ENCODE measurements at places on chromosomes 1 and 21.

DNA sequence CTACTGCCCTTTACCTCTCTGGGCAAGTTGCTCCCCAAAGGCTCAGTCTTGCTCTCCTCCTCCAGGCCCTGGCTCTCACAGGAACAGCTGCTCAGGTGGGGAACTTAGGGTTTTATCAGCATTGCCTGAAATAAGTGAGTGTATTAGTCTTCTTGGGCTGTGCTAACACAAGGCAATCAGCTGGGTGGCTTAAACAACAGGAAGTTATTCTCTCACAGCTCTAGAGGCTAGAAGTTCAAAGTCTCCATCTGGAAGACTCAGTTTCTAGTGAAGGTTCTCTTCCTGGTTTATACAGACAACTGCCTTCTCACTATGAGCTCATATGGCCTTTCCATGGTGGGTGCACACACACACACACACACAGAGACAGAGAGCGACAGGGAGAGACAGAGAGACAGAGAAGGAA is 2.8 kb upstream of the CD1C start:
- DNase-seq, result no peak

DNA sequence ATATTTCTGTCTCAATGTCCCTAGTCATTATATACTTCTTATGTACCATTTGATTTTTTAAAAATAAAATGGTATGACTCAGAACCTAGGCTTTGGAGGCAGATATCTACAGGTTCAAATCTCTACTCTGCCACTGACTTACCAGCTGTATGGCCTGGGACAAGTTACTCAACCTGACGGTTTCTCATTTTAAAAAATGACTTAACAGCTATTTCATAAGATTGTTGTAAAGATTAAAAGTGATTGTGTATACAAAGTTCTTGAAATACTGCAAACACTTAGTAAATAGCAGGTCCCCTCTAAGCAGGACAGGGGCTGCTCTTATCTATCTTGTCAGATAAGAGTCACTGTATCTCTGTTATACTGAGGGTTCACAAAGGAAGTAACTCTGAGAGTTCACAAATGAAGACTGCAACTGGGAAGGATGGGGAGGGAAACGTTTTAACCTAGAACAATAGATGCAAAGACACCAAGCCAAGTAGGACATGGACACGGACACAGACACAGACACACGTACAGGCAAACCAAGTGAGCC is 2.6 kb downstream of the BCAR3 start:
- no peak for DNase-seq

- no peak for DNase-seq
Observed at GRCh38 chr1:84570436-84571149, 3.6 kb downstream of the CTBS start.

DNA sequence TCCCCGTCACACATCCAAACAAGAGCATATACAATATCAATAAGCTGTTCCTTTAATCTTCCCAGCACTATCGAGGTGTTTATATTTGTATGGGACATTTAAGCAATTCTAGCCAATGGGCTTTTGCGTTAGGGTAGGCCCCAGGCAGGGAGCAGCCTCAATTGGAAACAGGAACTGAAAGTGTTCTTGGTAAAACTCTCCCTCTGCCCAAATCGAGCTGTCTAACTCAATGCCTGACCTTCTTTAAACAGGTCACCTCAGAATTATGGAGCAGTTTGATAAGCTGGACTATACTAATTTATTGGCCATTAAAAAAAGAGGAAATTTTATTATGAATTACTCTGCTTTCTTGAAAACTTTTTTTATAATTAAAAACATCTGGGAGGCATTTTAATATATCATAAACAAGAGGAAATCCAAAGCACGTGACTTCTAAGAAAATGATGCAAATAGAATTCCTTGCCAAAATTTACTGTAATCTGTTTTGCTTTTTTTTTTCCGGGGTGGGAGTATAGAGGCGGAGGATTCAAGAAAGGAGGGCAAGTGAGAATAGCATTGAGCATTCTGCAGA is 498.1 kb downstream of the LMO4 start:
- DNase-seq, result no peak

DNA sequence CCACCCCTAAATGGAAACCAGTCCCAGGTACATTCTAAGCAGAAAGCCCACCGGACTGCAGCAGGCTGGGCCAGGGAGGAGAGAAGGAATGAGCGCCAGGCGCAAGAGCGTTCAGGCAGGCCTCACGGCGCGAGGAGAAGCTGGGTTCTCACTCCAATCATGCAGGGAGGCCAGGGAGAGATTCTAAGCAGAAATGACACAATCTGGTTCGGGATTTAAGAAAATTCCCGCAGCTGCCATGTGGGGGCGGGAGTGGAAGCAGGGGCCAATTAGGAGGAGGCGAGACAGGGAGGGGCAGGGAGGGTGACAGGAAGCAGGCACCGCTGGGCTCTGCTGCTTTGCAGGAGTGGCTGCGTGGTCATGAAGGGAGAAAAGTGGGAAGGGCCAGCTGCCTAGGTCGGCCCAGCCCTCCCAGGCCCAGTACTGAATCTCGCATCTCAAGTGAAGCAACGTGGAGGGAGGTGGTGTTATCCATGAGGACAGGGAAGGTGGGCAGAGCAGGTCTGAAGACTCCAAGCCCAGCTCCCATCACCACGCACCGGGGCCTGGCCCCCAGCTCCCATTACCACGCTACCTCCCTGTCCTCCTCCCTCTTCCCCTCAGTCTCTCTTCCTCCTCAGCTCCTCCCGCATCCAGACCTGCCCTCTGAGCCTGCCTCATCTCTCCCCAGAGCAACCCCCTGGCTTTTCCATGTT is 11.8 kb downstream of the NPHP4 start:
- DNase-seq, result no peak

GRCh38 chr1:162991444-162991843 is 77.7 kb upstream of the RGS4 start:
- DNase-seq, result no peak

DNA sequence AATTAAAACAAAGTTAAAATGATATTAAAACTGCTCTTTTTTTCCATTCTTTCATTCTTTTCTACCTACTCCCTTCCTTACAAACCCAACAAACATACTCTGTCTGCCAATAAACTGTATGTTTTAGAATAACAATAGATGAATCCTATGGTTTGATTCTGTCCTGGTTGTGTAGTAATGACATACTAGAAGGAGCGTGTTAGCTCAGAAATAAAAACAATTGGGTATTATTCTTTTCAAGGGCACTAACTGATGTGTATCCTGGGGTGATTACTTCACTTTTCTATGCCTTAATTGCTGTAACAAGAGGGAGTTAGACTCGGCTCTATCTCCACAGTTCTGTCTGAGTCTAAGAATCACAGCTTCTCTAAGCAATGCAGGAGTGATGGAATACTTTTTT is 194.4 kb downstream of the GIPC2 start:
- DNase-seq, result no peak

DNA sequence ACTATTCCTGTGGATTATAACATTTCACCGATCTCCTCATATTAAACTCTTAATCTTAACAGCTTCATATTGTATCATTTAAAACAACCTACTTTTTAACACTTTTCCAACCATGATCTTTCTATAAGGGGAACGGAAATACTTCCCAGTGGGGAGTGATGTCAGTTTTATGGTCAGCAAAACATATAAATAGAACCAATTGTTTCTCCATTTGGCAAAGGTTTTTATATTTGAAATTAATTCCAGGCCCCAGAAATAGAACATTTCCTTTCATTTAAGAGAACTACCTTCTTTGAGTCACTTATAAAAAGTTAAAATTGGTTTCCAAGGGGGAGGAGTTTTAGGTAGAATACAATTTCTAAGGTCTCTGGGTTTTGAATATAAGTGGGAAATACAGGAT is 189.6 kb downstream of the TGFBR3 start:
- no peak for DNase-seq

GRCh38 chr1:158422212-158422611 is 3.8 kb downstream of the OR10K2 start:
- DNase-seq, result no peak

DNA sequence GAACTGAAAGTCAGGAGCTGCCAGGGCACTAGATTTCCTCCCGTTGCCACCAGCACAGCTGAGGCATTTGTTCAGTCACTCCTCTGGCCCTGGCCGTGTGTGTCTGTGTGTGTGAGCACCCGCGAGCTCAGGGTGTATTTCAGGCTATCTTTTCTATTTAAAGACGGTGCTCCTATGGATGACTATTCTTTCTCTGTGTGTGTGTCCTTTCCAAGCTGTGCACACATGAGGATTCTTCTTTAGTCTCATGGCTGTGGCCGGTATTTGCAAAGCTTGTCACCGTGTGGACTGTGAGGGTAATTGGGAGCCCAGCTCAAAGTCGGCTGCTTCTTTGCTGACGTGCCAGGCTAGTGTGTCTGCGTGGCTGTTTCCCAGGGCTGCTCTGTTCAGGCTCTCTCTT is 3.0 kb upstream of the KCND3 start:
- no peak for DNase-seq

DNA sequence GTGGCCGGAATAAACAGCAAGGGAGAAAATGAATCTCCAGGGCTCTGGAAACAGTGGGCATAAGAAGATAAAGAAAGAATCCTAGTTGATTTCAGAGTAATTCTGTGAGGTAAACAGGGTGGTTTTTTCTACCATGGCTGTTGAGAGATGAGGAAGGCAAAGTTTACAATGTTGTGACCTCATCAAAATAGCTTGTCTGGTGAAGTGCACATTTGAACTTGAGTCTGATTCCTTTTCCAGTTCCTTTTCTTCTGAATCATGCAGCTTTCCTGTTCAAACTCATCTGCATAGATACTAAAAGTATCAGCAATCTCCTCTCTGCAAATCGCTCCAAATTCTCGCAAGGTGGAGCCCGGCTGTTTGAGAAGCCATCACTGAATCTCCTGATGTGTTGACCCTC is 161.7 kb downstream of the PLPP3 start:
- no peak for DNase-seq

Data from liver (tissue), 10 donors.